ENCODE measurements at places on chromosomes 12 and 14.
A peak's percentile ranks its signal among the peaks of the same experiment; 100 is the strongest.

GRCh38 chr12:52214421-52214802 lies 18.6 kb upstream of the KRT7 start:
- no peak for DNase-seq

- DNase-seq = no peak
Measured at GRCh38 chr14:53938136-53938837, 18.3 kb downstream of the BMP4 start.

GRCh38 chr14:71538288-71538687 lies 393.9 kb upstream of the RGS6 start:
- DNase-seq = no peak

- DNase-seq = no peak
Measured at GRCh38 chr14:63962906-63963305, 110.1 kb downstream of the SYNE2 start.

GRCh38 chr12:51389302-51389999 lies 1.8 kb downstream of the GALNT6 start:
- peak; percentile 65 for DNase-seq

GRCh38 chr14:103502877-103503276 lies 19.8 kb downstream of the CKB start:
- DNase-seq = no peak

- peak; percentile 94 for DNase-seq
Measured at GRCh38 chr12:4153343-4153892, 120.1 kb upstream of the CCND2 start.

DNA sequence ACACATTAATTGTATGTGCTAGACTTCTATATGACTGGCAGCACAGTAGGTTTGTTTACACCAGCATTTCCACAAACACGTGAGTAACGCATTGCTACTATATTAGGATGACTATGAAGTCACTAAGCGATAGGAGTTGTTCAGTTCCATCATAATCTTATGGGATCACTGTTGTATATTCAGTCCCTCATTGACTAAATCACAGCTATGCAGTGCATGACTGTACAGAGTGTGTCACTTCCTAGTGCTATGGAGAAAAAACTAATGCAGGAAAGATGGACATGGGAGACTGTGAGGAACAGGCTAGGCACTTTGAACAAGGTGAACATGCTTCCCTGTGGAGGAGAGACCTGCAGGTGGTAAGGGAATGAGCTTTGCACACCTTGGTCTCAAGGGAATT lies 259.8 kb downstream of the NUAK1 start:
- DNase-seq = no peak

- DNase-seq = no peak
Measured at GRCh38 chr12:88579601-88580050, 645 bp downstream of the KITLG start.

DNA sequence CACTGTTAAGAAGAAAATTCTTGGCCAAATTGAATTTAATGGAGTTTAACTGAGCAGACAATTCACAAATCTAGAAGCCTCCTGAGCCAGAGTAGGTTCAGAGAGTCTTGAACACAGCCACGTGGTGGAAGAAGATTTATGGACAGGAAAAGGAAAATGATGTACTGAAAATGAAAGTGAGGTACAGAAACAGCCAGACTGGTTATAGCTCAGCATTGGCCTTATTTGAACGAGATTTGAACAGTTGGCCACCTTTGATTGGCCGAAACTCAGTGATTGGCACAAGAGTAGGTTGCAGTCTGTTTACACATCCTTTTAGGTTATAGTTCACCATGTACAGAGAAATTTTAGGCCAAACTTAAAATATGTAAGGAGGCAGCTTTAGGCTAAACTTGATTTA lies 9.9 kb downstream of the OAS2 start:
- DNase-seq = peak; percentile 42

DNA sequence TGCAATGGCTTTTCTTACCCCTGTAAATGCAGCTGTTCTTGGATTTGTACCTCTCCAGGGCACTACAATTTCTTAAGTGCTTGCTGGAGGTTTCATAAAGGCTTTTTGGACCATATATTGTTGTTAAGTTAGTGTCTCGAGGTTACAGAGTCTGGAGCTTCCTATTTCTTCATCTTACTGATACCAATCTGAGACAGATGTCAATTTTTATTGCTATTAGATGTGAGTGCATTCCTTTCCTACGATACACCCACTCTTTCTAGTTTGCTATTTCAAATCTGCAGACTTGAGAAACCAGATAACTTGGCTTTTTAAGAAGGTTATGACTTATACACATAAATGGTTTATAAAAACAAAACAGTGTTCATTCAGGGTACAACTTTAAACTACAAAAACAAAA lies 2.1 kb downstream of the NOXRED1 start:
- DNase-seq = no peak

- no peak for DNase-seq
Measured at GRCh38 chr12:7712841-7713442, 1.7 kb downstream of the DPPA3 start.

GRCh38 chr12:25794571-25794970 lies 163.9 kb upstream of the RASSF8 start:
- no peak for DNase-seq

GRCh38 chr14:98177551-98177950 lies 1094.4 kb downstream of the BCL11B start:
- DNase-seq = no peak

DNA sequence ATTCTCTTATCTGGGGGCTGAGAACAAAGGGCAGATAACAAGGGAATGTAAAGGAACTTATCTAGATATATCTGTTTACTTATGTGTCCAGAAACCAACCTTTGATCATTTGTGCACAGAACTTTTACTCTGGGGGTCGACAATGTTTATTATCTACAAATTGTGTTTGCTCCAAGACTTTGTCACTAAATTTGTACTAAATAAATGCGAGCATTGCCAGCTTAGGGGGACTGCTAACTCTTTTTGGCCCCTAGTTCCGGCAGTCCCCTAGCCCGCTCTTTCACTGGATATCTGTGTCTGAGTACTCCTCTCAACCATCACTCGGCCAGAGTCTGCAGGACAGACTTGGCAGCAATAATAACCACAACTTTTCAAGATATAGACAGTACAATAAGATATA lies 88.2 kb downstream of the FSCB start:
- DNase-seq = no peak

GRCh38 chr12:105706321-105706972 lies 376.0 kb downstream of the C12orf75 start:
- DNase-seq = no peak

DNA sequence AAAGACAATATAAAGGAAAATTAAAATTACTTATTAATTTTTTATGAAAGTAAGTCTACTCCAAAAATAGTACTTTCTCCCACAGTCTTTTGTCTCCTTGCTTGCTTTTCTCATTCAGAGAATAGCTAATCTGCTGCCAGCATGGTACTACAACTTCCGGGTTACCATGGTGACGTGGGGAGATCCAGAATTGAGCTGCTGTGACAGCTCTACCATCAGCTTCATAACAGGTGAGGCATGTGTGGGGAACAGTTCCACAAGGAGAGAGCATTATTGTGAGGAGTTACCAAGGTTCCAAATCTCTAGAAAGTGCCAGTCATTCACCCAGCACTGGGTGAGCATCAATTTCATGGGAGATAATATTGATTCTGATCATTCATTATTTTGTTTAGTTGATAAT lies 197.8 kb downstream of the PTPRO start:
- no peak for DNase-seq

DNA sequence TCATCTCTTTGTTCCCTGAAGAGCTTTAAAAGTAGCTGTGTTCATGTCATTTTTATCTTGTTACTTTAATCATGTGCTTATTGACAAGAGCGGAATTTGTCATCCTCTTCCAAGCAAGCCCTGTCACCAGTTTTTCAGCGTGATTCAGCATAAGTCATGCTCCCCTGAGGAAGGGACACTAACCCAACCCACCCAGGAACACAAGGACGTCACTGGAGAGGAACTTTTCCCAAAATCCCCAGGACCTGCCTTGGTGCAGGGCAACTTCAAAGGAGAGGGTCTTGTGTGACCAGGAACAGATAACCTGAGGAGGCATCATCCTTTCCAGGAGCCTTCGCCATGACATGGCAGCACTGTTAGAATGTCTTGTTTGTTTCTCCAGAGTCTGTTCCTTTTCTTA lies 107.1 kb upstream of the DIO3 start:
- no peak for DNase-seq

DNA sequence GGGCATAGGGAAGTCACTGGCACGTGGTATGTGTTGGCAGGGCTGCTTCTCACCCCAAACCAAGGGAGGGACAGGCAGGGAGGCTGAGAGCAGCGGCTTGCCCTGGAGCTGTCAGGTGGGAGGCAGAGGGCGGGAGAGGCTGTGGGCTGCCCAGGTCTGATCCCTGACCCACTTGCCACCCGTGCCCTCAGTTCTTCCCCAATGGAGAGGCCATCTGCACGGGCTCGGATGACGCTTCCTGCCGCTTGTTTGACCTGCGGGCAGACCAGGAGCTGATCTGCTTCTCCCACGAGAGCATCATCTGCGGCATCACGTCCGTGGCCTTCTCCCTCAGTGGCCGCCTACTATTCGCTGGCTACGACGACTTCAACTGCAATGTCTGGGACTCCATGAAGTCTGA lies 4.7 kb downstream of the GNB3 start:
- DNase-seq = no peak

- no peak for DNase-seq
Measured at GRCh38 chr12:51270951-51271518, 820 bp upstream of the SMAGP start.

DNA sequence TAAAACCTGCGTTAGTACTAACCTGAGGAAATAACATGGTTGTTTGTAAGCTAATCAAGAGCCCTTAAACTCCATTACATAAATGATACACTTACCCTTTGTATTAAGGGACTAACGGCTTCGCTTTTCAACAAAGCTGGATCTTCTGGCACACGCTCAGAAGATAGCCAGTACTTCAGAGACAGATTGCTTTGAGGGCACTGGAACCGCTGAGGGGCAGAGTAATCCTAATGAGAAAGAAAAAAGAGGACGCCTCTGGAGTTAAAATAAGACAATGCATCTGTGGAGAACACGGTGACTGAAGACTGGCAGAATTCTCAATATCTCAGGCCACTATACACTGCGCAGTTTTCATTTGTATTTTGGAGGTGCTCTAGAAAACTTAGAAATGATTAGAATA lies 1.5 kb upstream of the KTN1 start:
- peak; percentile 30 for DNase-seq

- peak; percentile 9 for DNase-seq
Measured at GRCh38 chr12:70359458-70360197, 6.5 kb upstream of the KCNMB4 start.

GRCh38 chr14:81834308-81834707 lies 300.7 kb upstream of the SEL1L start:
- DNase-seq = no peak

- no peak for DNase-seq
Measured at GRCh38 chr14:101717663-101718490, 43.6 kb upstream of the PPP2R5C start.

- DNase-seq = peak; percentile 70
Measured at GRCh38 chr12:115451780-115452736, 768.1 kb upstream of the TBX3 start.

DNA sequence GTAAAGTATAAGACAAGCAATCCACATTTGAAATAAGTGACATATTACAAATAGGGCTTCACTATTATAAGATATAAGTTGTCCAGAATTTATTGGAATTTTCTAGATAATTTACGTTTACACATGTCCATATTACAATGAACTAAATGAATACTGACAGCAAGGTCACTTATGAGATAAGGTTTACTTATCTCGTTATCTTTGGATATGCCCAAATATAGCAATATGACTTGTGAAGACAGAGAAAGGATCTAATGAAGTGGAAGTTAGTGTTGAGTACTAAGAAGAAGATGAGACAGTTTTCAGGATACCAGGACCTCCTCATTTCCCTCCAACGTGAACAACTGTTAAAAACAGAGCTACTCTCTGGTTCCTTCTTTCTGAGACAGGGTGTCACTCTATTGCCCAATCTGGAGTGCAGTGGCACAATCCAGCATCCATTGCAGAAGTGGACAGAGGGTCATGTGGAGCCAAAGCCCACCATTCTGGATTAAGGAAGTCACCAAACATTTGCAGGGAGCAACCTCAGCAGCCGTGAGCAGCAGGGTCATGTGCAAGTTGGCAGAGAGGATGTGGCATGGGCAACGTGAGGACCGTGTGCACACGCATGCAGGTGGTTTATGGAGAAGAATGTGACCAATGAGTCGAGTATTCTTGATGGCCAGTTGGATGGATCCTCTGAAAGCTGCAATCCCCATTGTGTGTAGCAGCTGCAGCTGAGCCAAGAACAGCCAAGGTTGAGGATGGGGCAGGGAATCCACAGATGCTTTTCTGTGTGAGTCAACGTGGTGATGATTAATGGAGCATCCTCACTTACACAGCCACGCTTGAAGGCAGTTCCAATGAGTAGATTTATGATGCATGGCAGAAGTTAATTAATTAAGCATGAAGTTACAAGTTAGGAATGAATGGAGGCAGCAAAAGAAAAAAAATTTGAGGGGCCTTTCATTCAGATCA lies 111.0 kb downstream of the BICD1 start:
- DNase-seq = no peak

GRCh38 chr12:110578694-110579534 lies 4.2 kb downstream of the PPTC7 start:
- no peak for DNase-seq

GRCh38 chr14:67420102-67420739 lies 8.3 kb upstream of the PLEK2 start:
- peak; percentile 50 for DNase-seq

- DNase-seq = no peak
Measured at GRCh38 chr14:81561084-81561775, 27.6 kb upstream of the SEL1L start.

DNA sequence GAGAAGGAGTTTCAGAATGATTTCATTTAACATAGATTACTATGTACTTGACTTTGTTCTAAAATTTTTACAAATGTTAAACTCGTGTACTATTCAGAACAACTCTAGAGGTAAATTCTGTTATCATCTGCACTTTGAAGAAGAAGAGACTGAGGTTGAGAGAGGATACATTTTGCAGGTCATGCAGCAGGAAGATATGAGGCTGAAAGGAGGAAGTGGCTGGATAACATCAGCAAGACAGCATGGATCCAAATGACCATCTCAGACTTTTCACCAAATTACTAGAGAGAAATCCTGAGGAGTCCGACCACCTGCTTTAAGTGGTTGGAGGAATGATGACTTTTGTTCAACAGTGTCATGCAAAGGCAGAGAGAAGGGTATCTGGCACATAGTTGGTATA lies 84.9 kb downstream of the ASCL4 start:
- peak; percentile 49 for DNase-seq

GRCh38 chr12:122326586-122326985 lies 60.3 kb upstream of the VPS33A start:
- peak; percentile 82 for DNase-seq

GRCh38 chr12:117025481-117026151 lies 73.6 kb downstream of the TESC start:
- peak; percentile 73 for DNase-seq

GRCh38 chr14:23627961-23628360 lies 8.2 kb upstream of the DHRS2 start:
- no peak for DNase-seq

All from OCI-M1 (cell line).